Stimulated activated CD8-positive, alpha-beta memory T cell treated with anti-CD3 and anti-CD28 coated beads, Interleukin-7, amount 100 ng/mL, for 24 hours (primary cell): ENCODE measurements at places on chromosomes 3 and 15.

- DNase-seq = no peak
These were observed 69.0 kb downstream of the CHD2 start for GRCh38 chr15:92968926-92969651.

DNA sequence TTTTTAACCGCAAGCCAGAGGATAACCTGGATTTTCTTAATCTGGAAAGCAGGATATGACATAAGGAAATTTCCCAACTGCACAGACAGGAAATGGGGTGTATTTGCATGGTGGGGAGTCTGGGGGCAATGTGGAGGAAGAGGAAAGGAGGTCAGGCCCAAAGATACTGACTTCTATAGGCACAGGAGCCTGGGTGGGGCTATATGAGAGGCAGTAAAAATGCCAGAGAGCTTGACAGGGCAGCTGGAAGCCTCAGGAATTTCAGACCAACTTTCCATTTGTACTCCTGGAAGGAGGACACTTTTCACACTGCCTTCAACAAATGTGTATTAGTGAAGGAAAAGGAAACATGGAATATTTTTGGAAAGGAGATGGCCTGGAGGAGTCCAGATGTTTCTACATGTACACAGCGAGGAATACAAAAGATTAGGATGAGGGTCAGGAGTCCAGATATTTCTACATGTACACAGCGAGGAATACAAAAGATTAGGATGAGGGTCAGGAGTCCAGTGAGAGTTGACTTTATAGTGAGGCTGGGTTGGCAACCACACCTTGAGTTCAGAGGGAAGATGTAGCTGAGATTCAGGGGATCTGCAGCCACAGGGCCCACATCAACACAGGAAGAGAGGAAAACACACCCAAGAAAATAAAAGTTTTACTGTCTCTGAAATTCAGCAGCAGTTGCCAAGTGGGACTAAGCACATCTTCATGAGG lies 111.9 kb upstream of the PTPRG start:
- no peak for DNase-seq

DNA sequence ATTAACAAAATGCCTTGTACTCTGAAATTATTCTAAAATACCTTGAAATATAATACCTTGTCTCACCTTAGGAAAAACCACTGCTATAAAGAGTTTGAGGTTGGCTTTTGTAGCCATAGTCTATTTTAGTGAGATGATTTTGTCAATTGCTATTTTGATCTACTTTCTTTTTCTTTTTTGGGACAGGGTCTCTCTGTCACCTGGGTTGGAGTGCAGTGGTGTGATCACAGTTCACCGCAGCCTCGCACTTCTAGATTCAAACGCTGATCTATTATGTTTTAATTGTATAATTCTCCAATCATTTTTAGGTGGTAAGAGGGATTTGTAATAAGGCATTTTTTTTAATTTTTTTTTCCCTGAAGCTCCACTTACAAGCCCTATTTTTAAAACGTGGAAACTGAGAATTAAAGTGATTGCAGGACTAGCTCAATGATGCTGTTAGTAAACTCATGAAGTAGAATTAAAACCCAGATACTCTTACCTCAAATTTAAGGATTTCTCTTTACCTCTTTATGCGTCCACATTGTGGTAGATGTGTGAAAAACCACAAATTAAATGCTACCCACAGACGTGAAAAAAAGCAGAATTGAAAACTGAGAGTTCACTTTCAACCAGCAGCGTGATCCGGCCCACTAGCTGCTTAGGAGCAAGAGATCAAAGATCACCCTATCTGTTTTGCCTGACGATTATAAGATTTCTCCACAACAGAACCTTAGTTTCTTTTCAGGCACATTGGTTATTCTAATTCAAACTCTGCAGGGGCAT lies 384.2 kb downstream of the CGGBP1 start:
- DNase-seq = no peak

GRCh38 chr3:113912552-113913236 lies 35.1 kb upstream of the ZDHHC23 start:
- no peak for DNase-seq

- no peak for DNase-seq
These were observed 56.5 kb downstream of the STT3B start for GRCh38 chr3:31589228-31589627.

- no peak for DNase-seq
These were observed 50.2 kb downstream of the CHDH start for GRCh38 chr3:53795789-53796560.

- no peak for DNase-seq
These were observed 62.4 kb upstream of the ADPGK start for GRCh38 chr15:72845981-72846383.

DNA sequence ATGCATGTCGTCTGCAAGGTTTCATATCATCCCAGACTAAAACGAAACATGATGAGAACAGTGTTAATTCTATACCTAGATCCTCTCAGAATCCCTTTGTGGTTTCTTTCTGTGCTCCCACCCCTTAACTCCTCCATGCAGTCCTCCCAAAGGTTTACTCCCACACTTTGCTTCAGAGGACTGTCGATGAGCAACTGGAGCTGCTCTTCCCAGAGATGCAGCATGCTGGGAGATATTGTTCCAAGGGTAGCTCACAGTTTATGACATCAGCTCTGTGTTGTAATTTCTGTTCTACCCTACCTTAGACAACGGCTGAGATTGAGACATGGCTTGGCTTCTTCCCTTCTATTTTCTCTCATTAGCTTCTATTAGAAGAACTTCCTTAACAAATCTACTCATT lies 313.0 kb upstream of the COL8A1 start:
- no peak for DNase-seq

GRCh38 chr15:41480396-41481140 lies 13.1 kb upstream of the ITPKA start:
- no peak for DNase-seq

DNA sequence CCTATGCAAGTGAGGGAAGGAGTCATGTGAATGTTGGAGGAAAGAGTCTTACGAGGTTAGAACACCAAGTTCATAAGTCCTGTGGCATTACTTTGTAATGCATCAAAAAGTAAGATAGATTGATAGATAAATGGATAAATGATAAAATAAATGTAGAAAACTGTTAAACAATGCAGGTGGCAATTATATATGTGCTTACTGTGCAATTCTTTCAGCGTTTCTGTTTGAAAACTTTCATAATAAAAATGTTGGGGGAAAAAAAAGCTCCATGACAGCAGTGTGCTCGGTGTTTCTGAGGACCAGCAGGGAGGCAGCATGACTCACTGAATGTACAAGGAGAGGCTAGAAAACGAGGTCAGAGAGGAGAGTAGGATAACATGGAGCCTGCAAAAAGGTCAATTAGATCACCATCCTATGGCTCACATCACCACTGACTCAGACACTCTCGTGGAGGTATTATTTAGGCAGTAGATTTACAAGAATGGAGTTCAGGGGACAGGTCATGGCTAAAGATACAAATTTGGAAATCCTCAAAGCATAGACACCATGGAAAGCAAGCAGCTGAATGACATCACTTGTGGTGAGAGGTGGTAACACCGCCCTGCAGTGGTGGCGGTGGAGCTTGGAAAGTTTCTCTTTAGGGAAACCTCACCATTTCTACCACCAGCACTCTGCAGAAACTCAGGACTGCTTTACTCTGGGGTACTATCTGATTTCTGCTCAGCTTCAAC lies 219.8 kb downstream of the CTNNB1 start:
- no peak for DNase-seq

- no peak for DNase-seq
These were observed 6.1 kb upstream of the USP8 start for GRCh38 chr15:50418041-50418583.

DNA sequence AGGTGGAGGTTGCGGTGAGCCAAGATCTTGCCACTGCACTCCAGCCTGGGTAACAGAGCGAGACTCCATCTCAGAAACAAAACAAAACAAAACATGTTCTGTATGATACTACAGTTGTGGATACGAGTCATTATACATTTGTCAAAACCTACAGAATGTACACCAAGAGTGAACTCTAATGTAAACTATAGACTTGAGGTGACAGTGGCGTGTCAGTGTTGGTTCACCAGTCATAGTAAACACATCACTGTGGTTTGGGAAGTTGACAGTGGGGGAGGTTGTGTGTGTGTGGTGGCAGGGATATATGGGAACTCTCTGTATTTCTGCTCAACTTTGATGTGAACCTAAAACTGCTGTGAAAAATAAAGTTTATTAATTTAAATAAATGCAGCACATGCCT lies 33.0 kb upstream of the GNB5 start:
- no peak for DNase-seq

- DNase-seq = no peak
These were observed 241.9 kb downstream of the ALCAM start for GRCh38 chr3:105608623-105609022.

- DNase-seq = no peak
These were observed 83.3 kb downstream of the ADCY5 start for GRCh38 chr3:123365450-123366143.

GRCh38 chr15:90701048-90701447 lies 16.1 kb upstream of the BLM start:
- no peak for DNase-seq

DNA sequence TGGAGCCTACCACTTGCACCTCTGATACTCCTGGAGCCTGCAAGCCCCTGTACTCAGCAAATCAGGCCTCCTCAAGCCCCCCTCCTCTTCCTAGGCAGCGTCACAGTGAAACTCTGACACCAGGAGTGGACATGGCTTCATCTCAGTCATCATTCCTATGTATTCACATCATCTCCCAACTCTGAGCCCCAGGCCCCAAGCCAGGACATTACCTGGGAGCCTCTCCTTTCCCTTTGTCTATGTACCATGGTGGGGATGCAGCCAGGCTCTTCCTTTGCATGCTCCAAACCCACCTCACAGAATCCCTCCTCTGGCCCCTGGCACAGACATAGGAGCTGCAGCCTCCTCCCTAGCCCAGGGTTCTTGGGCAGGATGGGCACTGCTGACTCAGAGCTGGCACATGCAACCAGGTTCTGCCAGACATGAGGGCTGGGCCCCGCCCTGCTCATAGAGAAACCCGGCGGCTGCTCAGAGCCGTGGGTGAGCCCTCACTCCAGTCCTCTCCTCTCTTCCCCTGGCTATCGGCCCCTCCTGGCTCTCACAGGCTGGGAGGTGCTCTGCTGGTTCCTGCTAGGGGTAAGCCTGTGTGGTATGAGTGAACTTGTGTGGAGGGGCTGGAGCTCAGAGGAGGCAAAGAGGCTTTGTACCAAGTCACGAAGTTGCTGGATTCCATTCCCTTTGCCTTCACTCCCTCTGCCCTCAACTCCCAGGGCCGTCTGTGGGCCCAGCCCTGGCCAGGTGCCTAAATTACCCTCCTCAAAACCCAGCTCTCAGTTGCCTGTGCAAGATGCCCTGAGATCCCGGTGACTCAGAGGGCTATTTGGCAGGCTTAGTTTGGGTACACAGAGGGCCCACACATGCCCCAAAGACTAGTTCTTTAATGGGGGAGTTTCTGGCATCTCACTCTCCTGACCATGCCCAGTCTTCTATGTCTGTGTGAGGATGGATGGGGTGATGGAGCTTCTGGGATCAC lies 1.9 kb upstream of the PLCD1 start:
- DNase-seq = no peak

DNA sequence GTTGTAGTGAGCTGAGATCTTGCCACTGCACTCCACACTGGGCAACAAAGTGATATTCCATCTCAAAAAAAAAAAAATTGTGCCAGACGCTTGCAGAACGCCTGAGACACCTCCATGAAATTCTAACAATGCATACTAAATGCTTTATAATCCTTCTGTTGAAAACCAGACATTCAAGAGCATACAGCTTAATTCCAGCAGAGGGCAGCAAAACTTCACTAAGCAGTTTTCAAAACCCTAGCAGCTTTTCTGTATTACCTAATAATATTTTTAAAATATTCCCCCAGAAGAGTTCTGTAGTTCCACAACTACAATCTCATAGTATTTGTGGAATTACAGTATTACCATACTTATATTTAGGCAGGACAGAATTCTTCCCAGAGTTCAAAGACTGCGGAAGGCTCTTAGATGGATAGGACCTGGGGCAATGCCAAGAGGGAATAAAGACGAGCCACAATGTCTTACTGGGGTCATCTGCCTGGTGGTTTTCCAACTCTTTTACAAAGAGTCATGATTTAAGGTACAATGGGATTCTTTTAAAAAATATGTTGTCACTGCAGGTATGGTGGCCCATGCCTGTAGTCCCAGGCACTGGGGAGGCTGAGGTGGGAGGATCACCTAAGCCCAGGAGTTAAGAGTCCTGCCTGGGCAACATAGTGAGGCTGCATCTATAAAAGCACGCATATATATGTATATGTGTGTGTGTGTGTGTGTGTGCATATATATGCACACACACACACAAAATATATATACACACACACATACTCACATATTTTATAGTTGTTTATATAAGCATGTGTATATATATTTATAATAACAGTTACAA lies 19.6 kb upstream of the TASOR start:
- no peak for DNase-seq

- no peak for DNase-seq
These were observed 32.6 kb downstream of the STT3B start for GRCh38 chr3:31565288-31565687.

- DNase-seq = no peak
These were observed 25.5 kb downstream of the TBC1D2B start for GRCh38 chr15:78052001-78052401.

DNA sequence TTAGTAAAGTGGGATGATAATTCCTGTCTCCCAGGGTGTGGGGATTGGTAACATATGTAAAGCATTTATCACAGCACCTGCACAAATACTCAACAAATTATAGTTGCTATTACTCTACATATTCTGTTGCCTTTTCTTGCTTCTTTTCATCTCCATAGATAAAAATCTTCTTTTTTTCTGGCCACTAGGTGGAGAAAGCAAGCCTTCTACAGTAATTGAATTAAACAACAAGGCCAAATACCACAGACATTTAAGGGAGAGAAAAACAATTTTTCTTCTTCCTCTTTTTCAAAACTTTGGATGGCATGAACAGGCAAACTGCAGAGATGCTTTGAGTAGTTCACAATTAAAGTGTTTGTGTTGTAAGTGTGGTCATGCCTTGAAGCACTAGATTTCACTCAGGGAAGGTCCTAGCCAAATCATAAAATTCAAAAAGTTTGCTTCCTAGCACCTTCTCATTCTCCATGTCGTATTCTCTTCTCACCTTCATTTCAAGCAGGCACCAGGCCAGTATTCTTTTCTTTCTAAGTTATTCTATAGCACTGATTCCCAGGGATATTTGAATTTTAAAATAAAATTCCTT lies 493.4 kb upstream of the TGFBR2 start:
- DNase-seq = no peak

- no peak for DNase-seq
These were observed 11.6 kb downstream of the LPP start for GRCh38 chr3:188165596-188165995.

GRCh38 chr3:99128725-99129505 lies 227.4 kb upstream of the DCBLD2 start:
- no peak for DNase-seq

DNA sequence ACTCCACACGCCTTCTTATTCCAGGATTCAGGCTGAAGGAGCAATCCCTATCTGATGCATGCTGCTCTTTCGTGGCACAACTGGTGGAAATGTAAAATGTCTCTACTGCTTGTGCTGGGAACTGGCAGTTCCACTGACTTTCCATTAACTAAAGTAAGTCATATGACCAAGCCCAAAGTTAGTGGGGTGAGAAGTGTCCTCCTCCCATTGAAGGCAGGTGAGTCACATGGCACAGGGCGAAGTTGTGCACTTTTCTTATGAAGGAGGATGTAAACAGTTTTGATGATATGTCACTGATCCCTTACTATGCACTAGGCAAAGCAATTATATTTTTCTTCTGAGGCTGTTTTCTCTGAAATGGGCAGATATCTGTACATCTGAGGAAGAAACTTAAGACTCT lies 51.6 kb downstream of the SLC7A14 start:
- no peak for DNase-seq

GRCh38 chr3:188707381-188708288 lies 464.1 kb upstream of the TPRG1 start:
- DNase-seq = no peak

GRCh38 chr3:145906755-145907154 lies 254.2 kb downstream of the PLOD2 start:
- no peak for DNase-seq
